Thyroid gland (tissue), 4 donors: ENCODE measurements at places on chromosomes 1 and 21. TPM values are rescaled to one million over a fixed set of nuclear protein-coding genes. Genes with fewer than 3 reads are reported as not detected.
A peak's percentile ranks its signal among the peaks of the same experiment; 100 is the strongest.

DNA sequence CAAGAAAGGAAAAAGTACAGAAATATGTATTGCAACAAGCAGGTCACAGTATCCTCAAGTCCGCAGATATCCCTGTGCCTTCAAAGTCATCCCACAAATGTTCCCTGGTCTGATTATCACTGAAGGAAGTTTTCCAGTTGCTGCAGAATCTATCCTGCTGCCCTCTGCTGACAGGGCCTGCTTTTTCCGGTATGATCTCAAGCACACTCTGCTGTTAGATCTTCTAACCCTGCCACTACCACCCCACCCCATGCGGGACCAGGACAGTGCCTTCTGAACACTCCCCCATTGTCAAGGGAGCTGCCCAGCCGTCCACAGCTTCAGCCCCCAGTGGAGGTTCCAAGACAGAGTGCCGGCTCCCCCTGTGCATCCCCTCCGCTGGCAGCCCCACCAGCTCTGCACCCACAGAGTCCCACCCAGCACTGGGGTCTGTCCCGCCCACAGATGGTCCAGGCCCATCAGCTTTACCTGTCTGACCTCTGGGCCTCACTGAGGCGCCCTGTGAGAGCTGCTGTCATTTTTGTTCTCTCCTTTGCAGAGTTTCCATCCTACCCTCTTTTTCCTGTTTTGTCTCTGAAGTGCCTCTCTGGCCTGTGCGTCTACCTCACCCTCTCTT lies 27.9 kb downstream of the FAM163A start:
- H3K4me1 ChIP-seq, result no peaks in the 10 kb centered on the region
- no peaks in the 10 kb centered on the region for H3K36me3 ChIP-seq
- H3K27ac ChIP-seq, result no peak overlapping the region
- no peaks in the 10 kb centered on the region for H3K27me3 ChIP-seq

GRCh38 chr1:209218981-209219380 lies 364.5 kb upstream of the CAMK1G start:
- H3K27ac ChIP-seq, result no peak overlapping the region
- no peaks in the 10 kb centered on the region for H3K36me3 ChIP-seq
- no peaks in the 10 kb centered on the region for H3K4me1 ChIP-seq

DNA sequence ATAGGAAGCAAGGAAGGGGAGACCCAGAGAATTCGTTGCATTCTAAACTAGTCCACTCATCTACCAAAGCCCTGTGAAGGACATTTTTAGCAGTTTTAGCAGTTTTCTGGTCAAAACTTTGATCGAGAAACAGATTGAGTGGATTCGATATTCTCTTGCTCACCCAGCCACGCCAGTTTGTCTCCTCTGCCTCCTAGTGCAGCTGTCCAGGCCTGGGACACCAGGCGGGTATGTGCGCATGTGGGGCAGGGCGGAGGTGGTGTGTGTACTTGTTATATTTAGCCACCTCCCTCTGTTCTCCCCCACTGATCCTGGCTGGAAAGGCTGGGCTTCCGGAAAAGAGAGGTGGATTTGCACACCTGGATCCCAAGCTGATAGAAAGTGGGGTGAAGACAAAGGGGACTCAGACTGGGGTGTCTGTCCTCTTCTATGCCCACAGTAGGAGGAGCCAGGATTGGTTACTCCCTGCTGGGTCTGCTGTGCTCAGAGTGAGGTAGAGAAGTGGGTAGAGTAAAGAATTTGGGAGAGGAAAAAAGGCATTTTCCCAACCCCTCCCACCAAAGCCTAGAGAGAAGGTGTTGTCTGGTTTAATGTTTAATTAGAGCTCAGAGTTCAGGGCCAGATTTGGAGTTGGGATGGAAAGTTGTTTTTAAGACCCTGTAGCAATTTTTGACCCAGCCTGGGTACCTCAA lies 3.8 kb downstream of the LMNA start:
- peak; percentile 86 for DNase-seq
- H3K27me3 ChIP-seq, result no peaks in the 10 kb centered on the region
- peak overlapping the region; percentile 95 for H3K27ac ChIP-seq
- H3K36me3 ChIP-seq, result no peaks in the 10 kb centered on the region
- H3K4me3 ChIP-seq, result no peak overlapping the region

PADI4 gene
- not detected for total RNA-seq

DNA sequence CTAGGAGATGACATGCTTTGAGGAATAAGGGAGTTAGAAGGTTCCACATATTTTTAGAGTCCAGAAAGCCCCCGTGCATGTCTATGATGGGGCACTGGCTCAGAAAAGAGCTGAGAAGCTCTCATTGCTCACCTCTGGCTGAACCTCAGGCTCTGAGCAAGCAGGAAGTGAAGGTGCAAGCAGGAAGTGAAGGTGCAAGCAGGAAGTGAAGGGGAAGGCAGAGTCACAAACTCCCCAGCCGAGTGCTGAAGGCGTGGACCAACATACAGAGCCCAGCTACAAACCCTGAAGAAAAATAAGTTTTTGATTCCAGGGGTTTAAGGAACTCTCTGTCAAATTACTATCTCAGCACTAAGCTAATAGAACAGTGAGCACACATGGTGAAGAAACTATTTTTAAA lies 7.0 kb downstream of the KRTAP10-8 start:
- H3K27me3 ChIP-seq, result no peaks in the 10 kb centered on the region
- H3K4me1 ChIP-seq, result no peaks in the 10 kb centered on the region
- H3K27ac ChIP-seq, result no peak overlapping the region

- DNase-seq, result no peak
- no peaks in the 10 kb centered on the region for H3K27me3 ChIP-seq
- no peaks in the 10 kb centered on the region for H3K4me1 ChIP-seq
- no peaks in the 10 kb centered on the region for H3K36me3 ChIP-seq
- no peak within 1 kb of the TSS for H3K27ac ChIP-seq
- no peak within 1 kb of the TSS for H3K4me3 ChIP-seq
Measured at GRCh38 chr1:53459321-53460175, at the start of gene DMRTB1. TSS of gene DMRTB1 (plus strand) at chr1:53459399. CDS start at chr1:53459454, 55 bp downstream.

- no peak for DNase-seq
- no peak overlapping the region for H3K4me3 ChIP-seq
- no peaks in the 10 kb centered on the region for H3K36me3 ChIP-seq
- no peak overlapping the region for H3K27ac ChIP-seq
Measured at GRCh38 chr1:168164771-168165170, 14.0 kb upstream of the TIPRL start.

IRF6 gene
- 34.9 TPM for total RNA-seq

DNA sequence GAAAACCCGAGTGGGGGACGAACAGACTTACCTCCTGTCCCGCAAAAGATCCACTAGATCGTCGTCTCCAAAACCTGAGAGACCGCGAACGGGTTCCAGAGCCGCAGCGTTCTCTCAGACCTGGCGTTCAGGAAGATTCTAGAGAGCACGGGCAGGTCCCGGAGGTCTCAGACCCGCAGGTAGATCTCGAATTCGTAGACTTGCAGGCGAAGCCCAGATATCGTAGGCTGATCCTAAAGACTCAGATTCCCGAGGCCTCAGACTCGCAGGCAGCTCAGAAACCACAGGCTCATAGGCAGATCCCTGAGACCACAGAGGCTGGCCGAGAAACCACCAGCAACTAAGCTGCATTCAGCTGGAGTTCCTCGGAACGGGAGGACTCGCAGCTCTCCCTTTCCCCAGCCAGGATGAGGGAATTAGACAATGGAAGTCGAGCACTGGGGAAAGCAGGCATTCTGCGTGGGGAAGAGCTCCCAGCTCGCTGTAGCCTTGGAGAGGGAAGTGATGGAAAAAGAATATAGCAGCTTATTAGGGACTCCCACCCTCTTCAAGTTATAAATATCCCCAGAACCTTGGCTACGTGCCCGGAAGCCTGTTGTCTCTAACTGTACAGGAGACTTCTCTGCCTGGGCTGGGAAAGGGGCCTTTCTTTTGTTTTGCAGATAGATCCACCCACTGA lies at the start of gene ZNF436:
Gene ZNF436 (minus strand): TSS at position 502 of the 679 bp plus-strand sequence. CDS start 1,831 bp downstream, outside the sequence.
- no peaks in the 10 kb centered on the region for H3K27me3 ChIP-seq
- DNase-seq, result peak; percentile 86

S100A14 gene
- 112 TPM for total RNA-seq

- H3K4me3 ChIP-seq, result no peak overlapping the region
- H3K36me3 ChIP-seq, result no peaks in the 10 kb centered on the region
- no peak for DNase-seq
- no peaks in the 10 kb centered on the region for H3K27me3 ChIP-seq
Measured at GRCh38 chr1:228935855-228936727, 200.8 kb downstream of the RHOU start.

C1orf21 gene
- 13.1 TPM for total RNA-seq

SDC3 gene
- total RNA-seq, result 19.5 TPM

GRCh38 chr1:230270185-230270558 lies 156.0 kb downstream of the PGBD5 start:
- H3K4me3 ChIP-seq, result no peak overlapping the region
- DNase-seq, result no peak
- H3K36me3 ChIP-seq, result no peaks in the 10 kb centered on the region

PADI2 gene
- 0.33 TPM for total RNA-seq

- no peak overlapping the region for H3K4me3 ChIP-seq
- no peak for DNase-seq
- H3K27me3 ChIP-seq, result no peaks in the 10 kb centered on the region
- no peak overlapping the region for H3K27ac ChIP-seq
Measured at GRCh38 chr1:174954671-174955669, 44.8 kb upstream of the CACYBP start.

MRPS15 gene
- total RNA-seq, result 47.4 TPM

DNA sequence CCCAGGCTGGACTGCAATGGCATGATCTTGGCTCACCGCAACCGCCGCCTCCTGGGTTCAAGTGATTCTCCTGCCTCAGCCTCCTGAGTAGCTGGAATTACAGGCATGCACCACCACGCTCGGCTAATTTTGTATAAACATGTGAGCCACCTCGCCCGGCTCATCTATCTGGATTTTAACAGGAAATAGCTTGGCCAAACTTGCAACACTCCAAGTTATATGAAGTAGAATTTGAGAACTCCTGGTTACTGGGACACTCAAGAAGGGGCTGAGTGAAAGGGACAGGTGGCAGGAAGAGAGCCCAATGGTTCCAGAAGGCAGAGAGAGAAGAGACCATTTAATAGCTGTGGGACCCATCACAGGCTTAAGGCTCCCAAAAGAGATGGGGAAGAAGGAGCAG lies 2.9 kb upstream of the GPX7 start:
- no peak overlapping the region for H3K4me3 ChIP-seq
- H3K27me3 ChIP-seq, result no peaks in the 10 kb centered on the region
- H3K27ac ChIP-seq, result peak overlapping the region; percentile 63
- H3K4me1 ChIP-seq, result peaks cover 40% of the 10 kb centered on the region

SPRR2E gene
- not detected for total RNA-seq

LIN28A gene
- not detected for total RNA-seq
